ENCODE measurements at places on chromosomes 7 and 10. TPM values are rescaled to one million over a fixed set of nuclear protein-coding genes. Genes with fewer than 3 reads are reported as not detected.

DNA sequence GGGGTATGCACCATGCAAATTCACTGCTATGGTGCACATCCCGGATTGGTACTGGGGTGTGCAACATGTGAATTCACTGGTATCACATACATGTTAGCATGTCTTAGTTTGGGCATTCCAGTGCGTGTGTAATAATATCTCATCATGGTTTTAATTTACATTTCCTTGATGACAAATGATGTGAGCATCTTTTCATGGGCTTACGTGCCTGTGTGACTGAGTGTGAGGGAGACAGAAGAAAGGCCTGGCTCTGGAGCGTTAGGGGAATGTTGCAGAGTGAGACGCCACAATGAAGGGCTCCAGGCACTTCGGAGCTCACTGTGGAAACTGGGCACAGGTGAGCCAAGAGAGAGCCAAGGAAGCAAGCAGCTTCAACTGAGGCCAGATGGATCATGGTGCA is 162.6 kb downstream of the UBE2H start:
- DNase-seq = no peak

DNAJC30 gene
- 11.7 TPM for polyA plus RNA-seq

GRCh38 chr7:124489925-124490324 is 275.7 kb downstream of the GPR37 start:
- DNase-seq = no peak

DNA sequence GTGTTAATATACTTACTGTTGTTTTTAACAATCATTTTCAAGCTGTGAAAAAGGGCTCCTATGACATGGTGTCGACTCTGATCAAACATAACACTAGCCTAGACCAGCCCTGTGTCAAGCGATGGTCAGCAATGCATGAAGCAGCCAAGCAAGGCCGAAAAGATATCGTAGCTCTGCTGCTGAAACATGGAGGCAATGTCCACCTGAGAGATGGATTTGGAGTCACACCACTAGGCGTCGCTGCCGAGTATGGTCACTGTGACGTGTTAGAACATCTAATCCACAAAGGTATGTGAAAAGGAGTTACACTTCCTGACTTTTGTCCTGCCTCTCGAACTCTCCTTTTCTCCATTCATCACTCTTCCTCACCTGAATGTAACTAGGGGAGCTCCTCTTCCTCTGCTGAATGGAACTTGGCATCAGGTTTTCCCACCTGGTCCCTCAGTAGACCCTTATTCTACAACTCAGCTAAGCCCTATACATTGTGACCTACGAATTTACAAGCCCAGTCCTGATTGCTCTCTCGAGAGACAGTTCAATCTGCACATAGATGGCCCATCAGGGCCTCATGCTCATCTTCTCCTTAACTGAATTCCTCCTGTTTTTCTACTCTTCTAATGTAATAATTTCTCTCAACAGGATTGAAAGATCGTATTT is 23.0 kb downstream of the ASB15 start:
- DNase-seq = no peak

PCDH15 gene
- 4.0 TPM for polyA plus RNA-seq

DNA sequence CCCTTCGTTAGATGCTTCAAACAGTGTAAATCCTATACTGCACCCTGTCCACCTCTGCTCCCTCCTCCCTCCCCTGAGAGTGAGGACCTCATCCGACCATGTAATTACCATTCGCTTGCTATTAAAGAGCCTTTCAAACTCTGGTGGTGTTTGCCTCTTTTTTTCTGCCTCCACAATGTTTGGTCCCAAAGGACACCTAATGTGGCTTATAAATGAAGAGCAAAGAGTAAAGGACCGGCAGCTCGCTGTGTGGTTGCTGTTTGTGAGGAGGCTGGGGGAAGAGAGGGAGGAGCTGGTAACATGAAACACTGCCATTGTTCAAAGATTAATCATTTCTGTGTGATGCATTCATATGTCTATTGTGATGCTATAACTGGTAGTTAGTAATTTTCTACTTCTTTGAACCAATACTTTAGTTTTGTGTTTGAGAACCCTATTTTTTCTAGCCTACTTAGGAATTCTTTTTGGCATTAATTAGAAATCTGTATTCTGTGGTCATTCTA is 27.9 kb downstream of the MTURN start:
- no peak for DNase-seq

DNA sequence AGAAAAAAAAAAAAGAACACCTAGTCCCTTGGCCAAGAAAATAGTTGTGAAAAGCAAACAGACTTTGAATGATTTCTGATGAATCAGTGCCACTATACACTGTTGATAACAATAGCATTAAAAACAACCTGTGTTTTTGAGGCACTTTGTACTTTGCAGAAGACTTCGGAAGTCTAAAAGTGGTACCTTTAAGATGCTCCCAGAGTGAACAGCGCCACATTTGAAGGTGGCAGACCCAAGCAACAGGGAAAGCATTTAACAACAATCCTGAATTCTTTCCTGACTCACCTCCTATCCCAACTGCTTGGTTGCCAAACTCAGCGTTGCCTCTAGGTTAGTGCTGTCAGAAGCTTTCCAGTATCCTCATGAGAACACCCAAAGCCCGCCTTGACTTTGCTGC is 102.5 kb upstream of the CCDC6 start:
- DNase-seq = no peak

GRCh38 chr7:3154881-3155494 is 111.3 kb upstream of the CARD11 start:
- DNase-seq = no peak

UROS gene
- 60.7 TPM for polyA plus RNA-seq

- DNase-seq = no peak
Observed at GRCh38 chr10:106175760-106176377, 988.6 kb downstream of the SORCS1 start.

Measured in right renal pelvis (tissue), 4 donors.